ENCODE measurements at places on chromosomes 1 and 21.
A peak's percentile ranks its signal among the peaks of the same experiment; 100 is the strongest.

GRCh38 chr21:42956824-42957630 is 17.3 kb upstream of the PKNOX1 start:
- peak; percentile 95 for DNase-seq

DNA sequence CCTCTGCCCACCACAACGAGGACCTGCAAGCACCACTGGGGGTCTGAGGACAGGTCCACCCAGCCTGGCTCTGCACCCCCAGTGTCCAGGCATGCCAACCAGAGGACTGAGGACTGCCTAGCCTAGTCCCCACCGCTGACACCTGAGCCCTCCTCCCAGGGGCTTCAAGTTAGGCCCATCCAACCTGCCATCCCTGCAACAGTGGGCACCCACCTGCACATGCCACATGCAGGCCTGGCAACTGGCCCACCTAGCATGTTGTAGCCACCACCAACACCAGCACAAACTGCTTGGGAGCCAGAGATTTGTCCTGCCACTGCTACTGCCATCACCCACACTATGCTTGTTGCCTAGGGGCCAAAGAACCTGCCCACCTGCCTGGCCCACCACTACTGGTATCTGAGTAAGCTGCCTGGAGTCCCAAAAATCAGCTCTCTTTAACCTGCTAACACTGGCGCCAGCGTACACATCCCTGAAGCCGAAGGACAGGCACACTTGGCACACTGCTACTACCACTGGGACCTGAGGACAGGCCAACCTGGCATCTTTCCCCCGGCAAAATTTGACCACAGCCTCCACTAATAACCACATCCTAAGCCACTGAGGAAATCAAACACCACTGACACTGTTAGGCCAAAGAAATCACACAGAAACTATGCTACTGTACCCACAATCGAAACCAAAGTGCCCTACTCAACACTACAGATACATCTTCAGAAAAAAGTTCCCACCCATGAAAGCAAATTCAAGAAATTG is 61.5 kb downstream of the PSMG1 start:
- DNase-seq: no peak

- no peak for DNase-seq
These were observed 1180.7 kb upstream of the B3GALT2 start for GRCh38 chr1:194367121-194367520.

- peak; percentile 25 for DNase-seq
These were observed 21.8 kb downstream of the COA7 start for GRCh38 chr1:52676249-52676903.

- no peak for DNase-seq
These were observed 313.0 kb upstream of the PLXNA2 start for GRCh38 chr1:208557046-208557722.

- DNase-seq: no peak
These were observed 9.7 kb downstream of the CNN3 start for GRCh38 chr1:94917251-94917650.

DNA sequence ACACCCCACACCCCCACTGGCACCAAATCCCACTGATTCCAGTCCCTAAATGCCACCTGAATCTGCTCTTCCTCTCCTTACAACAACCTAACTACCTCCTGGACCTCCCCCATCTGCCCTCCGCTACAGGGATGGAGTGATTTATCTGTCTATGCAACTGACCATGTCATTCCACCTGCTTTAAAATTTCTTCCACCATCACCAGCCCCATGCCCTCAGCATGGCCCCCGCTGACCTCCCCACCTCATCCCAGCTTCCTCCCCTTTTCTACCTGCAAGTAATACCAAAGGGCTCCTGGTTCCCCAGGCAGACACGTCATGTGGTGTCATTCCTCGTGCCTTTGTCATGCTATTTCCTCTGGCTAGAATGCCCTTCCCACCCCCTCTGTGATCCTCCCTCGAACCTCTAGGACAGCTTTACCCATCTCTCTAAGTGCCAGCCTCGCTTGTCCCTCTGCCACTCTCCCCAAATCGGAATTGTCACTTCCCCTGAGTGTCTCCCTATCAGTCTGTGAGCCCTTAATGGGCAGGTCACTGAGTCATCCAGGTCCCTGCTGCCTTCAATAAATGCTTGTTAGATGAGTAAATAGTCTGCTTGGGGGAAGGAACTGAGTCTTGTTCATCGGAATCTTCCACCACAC is 3.7 kb downstream of the GJB4 start:
- DNase-seq: no peak

- DNase-seq: no peak
These were observed 79.6 kb upstream of the SLFNL1 start for GRCh38 chr1:41101076-41101475.

GRCh38 chr21:42159560-42160110 is 59.3 kb upstream of the ABCG1 start:
- no peak for DNase-seq

DNA sequence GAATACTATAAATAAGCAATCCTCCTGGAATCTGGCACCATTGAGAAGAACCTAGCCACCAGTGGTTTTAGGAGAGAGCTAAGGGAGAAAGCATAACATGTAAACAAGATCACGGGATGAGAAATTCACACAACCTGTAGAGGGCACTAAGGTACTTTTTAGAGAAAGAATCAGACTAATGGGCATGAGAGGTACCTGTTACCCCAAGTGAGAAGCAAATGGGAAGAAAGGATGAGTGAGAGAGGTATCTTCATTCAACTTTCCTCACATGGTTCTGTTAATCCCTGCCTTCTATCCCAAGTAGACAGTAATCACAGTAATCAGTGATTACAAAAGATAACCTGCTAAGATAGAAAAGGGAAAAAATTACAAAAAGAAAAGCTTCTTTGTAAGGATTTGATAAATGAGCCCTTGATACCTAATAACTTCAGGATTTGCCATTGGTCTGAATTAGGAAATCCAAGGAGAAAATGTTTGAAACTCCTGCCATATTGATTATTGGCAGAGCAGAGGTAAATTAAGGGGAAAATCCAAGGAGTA is 251.1 kb upstream of the ADGRL2 start:
- DNase-seq: no peak

DNA sequence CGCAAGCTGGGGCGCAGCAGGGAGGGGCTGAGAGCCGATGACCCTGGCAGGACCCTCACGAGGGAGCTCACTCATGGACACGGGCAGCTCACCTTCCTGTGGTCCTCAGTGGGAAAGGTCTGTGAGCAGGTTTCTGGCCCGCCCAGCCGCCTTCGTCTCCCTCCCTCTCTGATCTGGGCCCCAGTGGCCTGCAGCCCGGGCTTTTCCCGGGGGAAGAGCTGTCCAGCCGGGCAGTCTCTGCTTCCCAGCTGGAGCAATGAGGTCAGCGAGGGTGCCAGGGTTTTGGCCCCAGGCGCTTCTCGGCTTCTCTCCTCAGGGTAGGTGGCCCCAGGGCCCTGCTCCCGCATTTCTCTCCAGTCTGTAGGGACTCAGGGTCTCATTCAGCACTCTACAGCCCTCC is 22.2 kb upstream of the ARHGEF16 start:
- DNase-seq: no peak

GRCh38 chr1:169364948-169365347 is 2.6 kb downstream of the NME7 start:
- DNase-seq: no peak

DNA sequence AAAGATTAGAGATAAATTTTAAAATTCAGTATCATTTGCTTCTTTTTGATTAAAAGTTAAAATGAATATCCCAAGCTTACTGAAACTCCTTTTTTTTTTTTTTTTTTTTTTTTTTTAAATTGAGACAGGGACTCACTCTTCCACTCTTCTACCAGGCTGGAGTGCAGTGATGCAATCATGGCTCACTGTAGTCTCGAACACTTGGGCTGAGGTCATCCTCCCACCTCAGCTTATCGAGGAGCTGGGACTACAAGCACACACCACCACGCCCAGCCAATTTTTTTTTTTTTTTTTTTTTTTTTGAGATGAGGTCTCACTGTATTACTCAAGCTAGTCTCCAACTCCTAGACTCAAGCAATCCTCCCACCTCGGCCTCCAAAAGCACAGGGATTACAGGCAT is 92.1 kb upstream of the RGS18 start:
- DNase-seq: no peak

DNA sequence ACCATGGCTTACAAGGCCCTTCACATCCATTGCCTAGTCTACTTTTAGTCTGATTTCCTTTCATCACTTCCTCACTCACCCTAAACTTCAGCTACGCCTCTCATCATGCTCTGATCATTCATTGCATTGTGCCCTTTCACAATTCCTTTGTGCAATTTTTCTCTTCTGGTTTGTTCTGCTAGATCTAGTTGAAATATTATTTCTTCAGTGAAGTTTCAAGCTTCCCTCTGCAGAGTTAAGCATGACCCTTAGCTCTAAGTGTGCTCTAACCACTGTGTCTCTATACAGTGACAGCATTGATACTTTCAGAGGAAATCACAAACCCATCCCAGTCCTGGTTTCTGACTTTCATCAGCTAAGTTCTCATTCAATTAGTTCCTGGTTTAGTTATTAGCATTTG is 166.1 kb downstream of the PLA2G4A start:
- DNase-seq: no peak

GRCh38 chr1:171590022-171590421 is 32.0 kb upstream of the MYOCOS start:
- no peak for DNase-seq

- no peak for DNase-seq
These were observed 420.4 kb upstream of the BEND5 start for GRCh38 chr1:49197081-49197480.

Data from substantia nigra (tissue), 51 donors.